ENCODE measurements at places on chromosomes 7 and 10. TPM values are rescaled to one million over a fixed set of nuclear protein-coding genes. Genes with fewer than 3 reads are reported as not detected.

GRCh38 chr10:132281915-132282666, 25.7 kb downstream of the STK32C start:
- peak; percentile 32 for DNase-seq

- DNase-seq, result no peak
Measured at GRCh38 chr7:112634107-112634506, 153.3 kb downstream of the LSMEM1 start.

- no peak for DNase-seq
Measured at GRCh38 chr7:145143685-145144084, 307.8 kb upstream of the TPK1 start.

DNA sequence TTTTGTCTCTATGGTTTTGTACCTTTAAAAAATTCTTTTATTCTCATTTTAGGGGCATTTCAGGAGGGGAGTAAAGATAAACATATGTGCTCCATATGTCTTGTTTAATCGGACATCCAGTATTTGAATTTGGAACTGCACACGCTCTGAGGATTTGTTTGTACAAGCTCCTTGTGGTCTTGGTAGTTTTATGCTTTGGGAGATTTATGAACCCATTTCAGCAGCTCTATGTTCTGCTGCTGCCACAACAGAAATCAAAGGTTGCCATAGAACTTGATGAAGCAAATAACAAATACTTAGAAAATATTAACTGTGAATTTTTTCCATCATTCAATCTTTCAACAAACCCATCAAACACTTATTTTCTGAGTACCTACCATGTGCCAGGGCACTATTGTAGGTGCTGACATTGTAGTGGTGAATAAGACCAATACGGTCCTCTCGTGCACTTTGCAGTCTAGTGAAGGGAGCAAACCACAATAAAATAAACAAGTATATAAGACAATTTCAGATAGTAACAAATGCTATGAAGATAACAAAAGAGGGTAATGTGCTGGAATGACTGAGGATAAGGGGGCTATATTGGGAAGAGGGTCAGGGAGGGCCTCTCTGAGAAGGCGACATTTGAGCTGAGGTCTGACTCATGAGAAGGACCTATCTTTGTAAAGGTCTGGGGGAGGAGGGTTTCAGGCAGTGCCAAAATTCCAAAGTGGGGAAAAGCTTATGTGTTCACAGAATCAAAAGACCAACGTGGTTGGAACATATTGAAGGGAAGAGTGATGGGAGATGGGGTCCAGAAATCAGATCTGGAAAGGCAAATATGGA, 30.4 kb downstream of the MYPN start:
- DNase-seq, result no peak

- DNase-seq, result no peak
Measured at GRCh38 chr10:68955355-68955831, 577 bp upstream of the DDX21 start.

GRCh38 chr10:70898687-70899086, 10.3 kb upstream of the PCBD1 start:
- no peak for DNase-seq

DNA sequence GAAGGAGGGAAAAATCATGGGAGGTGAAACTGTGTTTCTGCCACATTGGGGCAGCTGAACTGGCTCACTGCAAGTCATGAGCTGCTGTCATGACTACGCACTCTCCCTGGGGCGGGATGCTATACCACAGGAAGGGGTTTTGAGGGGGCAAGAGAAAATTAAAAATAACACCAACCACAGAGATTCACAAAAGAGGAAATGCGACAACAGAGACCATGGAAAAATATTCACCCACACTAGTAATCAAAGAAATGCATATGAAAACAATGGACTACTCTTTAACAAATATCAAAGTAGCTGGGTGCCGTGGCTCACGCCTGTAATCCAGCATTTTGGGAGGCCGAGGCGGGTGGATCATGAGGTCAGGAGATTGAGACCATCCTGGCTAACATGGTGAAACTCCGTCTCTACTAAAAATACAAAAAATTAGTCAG, 65.2 kb upstream of the TM9SF3 start:
- DNase-seq, result peak; percentile 75

DNA sequence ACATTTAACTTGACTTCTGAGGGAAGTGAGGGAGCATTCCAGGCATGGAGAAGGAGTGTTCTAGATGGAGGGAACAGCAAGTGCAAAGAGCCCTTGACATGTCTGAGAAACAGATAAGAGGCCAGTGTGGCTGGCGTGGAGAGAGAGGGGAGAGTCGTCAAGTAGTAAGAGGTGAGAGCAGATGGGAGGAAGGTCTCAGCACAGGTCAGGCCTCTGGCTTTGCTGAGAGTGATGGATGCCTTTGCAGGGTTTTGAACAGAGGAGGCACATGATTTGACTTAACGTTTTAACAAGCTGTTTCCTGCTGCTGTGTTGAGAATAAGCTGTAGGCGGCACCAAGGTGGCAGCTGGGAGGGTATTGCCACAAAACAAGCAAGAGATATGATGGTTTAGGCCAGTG, 97.2 kb downstream of the KAT6B start:
- no peak for DNase-seq

GRCh38 chr10:59606551-59606961, 103.1 kb downstream of the SLC16A9 start:
- DNase-seq, result no peak

DNA sequence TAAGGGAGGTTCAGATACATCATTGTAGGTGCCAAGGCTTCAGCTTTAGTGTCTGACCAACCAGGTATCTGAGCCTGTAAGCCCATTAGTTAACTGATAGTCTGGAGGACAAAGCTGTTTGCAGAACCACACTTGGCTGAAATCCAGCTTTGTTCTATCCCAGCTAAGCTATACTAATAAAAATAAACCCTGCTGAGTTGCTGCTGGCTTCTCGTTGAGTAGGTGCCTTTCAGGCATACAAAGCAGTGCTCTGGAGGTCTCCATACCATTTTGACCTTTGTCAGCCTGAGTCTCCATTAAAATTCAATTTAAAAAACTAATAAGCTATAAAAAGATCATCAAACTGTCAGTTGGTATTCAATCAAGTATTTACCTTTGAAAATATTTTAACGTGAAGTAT, 22.0 kb downstream of the CDCA7L start:
- DNase-seq, result no peak

- no peak for DNase-seq
Measured at GRCh38 chr10:46216836-46217751, 69.7 kb upstream of the ANTXRL start.

- DNase-seq, result no peak
Measured at GRCh38 chr10:21518641-21519396, 6.7 kb downstream of the SKIDA1 start.

- no peak for DNase-seq
Measured at GRCh38 chr7:98879979-98880315, 1.6 kb downstream of the TRRAP start.

- no peak for DNase-seq
Measured at GRCh38 chr7:47252675-47253074, 329.2 kb downstream of the TNS3 start.

- DNase-seq, result no peak
Measured at GRCh38 chr7:42758124-42758523, 153.7 kb downstream of the C7orf25 start.

DNA sequence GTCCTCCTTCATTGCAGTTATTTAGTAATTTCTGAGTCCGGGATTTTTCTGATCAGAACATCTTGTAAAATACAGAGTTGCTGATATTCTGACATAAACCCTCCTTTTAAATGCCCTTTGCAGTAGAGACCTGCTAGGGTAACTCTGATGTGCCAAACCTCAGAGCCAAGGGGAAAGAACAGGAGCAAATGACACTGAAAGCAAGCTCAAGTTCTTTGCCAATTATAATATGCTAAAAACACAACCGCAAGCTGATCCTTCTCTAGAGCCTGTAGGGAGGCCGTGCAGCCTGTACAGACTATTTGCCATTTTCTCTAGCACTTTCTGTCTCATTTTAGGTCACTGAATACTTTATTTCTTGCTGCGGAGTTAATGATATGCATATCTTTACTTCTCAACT, 240.4 kb downstream of the CAMK1D start:
- no peak for DNase-seq

DNA sequence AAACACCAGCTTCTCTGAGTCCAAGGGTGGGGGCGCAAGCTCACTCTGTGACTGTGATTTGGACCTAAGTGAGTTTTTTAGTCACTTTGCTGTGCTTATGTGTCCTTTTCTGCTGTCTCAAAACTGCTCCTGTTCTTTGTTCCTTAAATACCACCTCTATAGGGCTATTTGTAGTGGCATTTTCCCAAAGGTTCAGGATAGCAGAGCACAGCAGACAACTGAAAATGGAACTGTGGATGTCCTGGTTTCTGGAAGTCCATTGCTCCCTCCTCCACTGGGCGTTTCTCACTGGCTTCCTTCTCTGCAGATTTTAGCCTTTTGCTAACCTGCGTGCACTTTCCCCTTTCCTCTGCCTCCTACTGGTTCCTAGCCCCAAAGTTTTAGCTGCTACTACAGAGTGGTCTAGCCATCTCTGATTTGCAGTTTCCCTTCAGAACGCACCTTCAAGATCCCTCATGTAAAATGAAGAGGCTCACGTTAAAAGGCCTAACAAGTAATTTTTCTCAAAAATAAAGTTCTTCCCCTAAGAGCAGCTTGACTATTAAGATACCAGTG, 25.6 kb downstream of the BLVRA start:
- DNase-seq, result no peak

- no peak for DNase-seq
Measured at GRCh38 chr10:32909456-32909855, 48.6 kb downstream of the ITGB1 start.

DNA sequence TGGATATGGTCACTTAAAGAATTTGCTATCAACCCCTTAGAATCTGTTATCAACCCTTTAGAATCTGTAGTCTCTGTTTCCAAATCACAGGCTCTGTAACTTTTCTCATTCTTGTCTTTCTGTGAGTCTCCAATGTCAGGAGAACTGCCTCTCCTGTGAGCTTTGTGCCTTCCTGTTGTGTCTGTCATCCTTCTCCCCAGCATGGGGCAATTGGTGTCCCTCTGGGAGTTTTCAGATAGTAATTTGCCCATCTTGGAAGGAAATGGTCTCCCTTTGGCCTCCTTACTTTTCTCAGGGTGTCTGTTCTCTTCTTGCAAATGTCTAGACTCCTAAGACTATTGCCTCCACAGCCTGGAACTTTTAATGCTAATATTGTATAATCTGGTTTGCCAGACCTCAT, 521.9 kb downstream of the NRG3 start:
- no peak for DNase-seq

DNA sequence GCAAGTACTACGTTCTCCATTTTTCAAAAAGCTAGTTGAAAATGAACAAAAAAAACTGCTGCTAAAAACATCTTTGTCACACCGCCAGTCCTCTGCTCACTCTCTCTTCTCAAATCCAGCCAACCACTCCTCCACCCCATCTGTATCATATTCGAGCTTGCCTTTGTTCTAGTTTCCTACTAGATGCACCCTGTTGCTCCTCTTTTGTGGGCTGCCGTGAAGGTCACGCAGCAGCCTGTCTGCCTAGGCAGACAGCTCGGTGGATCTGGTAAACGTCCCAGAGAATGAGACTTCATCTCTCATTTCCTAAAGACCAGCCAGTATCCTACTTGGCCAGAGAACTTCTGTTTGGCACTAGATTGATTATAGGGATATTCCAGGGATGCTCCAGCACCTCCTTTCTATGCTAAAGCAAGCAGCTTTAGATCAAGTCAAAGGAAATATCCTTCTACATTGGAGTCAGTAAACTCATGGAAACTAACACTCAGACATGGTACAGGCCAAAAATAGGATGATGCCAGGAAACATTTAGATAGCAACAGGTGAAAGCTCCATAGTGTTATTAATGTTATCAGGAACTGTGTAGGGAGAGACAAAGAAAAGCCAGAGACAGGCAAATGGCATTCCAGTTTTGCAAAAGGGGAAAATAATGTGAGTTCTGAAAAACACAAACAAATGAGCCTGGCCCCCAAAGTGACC, 8.7 kb upstream of the PLXNA4 start:
- DNase-seq, result no peak

- no peak for DNase-seq
Measured at GRCh38 chr7:28570113-28570969, 158.0 kb downstream of the CREB5 start.

- no peak for DNase-seq
Measured at GRCh38 chr7:84040355-84040754, 154.2 kb downstream of the SEMA3A start.

EN2 gene
- not detected for total RNA-seq

C7orf57 gene
- total RNA-seq, result not detected

BPGM gene
- 10.5 TPM for total RNA-seq

NOBOX gene
- not detected for total RNA-seq

KCNH2 gene
- 2.4 TPM for total RNA-seq

KAZALD1 gene
- 17.6 TPM for total RNA-seq

CYP26C1 gene
- 0.23 TPM for total RNA-seq

PSD gene
- total RNA-seq, result 0.16 TPM

All from aorta (tissue), 5 donors.